ENCODE measurements at places on chromosomes 13 and 19. TPM values are rescaled to one million over a fixed set of nuclear protein-coding genes. Genes with fewer than 3 reads are reported as not detected.

GRCh38 chr13:76882431-76882830, 3.8 kb downstream of the KCTD12 start:
- peak overlapping the region; percentile 94 for H3K27ac ChIP-seq
- no peaks in the 10 kb centered on the region for H3K27me3 ChIP-seq
- no peaks in the 10 kb centered on the region for H3K36me3 ChIP-seq
- H3K4me1 ChIP-seq = peaks cover 2% of the 10 kb centered on the region
- H3K4me3 ChIP-seq = peak overlapping the region; percentile 84

DNA sequence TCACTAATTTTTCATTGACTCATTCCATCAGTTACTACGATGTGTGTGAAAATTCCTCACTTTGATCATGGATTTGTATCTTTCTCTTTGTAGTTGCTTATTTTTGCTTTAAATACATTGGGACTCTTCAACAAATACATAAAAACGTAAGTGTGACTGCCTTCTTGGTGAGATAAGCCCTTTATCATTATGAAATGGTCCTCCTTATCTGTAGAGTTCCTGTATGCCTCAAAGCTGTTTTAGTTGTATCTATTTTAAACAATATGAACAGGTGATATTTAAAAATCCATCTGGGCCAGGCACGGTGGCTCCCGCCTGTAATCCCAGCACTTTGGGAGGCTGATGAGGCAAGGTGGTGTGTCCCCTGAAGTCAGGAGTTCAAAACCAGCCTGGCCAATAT, 11.3 kb downstream of the DCUN1D2 start:
- DNase-seq = no peak
- no peak overlapping the region for H3K4me3 ChIP-seq
- H3K4me1 ChIP-seq = no peaks in the 10 kb centered on the region
- no peaks in the 10 kb centered on the region for H3K36me3 ChIP-seq

GRCh38 chr13:20045950-20046548, 87.5 kb downstream of the ZMYM2 start:
- no peak for DNase-seq
- no peaks in the 10 kb centered on the region for H3K27me3 ChIP-seq
- H3K27ac ChIP-seq = no peak overlapping the region
- no peaks in the 10 kb centered on the region for H3K36me3 ChIP-seq
- no peaks in the 10 kb centered on the region for H3K4me1 ChIP-seq

- no peaks in the 10 kb centered on the region for H3K36me3 ChIP-seq
- H3K27me3 ChIP-seq = no peaks in the 10 kb centered on the region
- DNase-seq = no peak
- H3K4me3 ChIP-seq = no peak overlapping the region
Measured at GRCh38 chr19:35710784-35711723, 6.7 kb downstream of the ZBTB32 start.

KCNJ14 gene
- 2.2 TPM for total RNA-seq
